ENCODE measurements at places on chromosomes 12 and 14.

DNA sequence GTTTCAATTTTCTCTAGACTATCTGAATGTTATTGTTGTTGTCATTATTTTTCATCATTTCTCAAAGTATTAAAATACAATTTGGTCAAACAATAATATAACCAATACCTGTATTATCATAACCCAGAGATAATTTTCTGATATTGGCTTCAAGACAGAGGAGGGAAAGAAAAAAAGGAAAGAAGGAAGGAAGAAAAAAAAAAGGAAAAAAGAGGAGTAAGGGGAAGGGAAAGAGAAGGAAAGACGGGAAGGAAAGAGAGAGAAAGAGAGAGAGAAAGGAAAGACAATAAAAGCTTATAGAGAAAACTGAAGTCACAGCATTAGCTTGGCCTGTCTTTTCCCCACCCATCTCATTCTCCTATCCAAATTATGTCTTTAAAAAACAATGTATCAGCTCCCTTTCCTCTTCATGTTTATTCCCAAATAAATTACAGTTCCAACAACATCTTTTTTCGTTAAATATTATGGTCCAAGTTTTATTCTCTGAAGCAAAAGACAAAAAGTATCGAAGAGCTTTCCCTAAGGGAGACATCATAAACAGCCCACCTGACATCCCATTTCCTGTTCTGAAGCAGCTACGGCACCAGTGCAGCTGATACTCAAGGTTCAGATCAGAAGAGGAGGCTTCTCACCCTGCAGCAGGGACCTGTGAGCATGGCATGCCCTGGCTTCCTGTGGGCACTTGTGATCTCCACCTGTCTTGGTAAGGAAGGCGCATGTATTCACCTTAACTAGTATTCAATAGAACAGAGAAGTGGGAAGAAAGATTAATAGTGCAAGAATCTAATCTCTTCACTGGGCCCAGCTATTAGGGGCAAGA lies 308.3 kb downstream of the DAD1 start:
- DNase-seq, result peak; percentile 24

GRCh38 chr14:55845963-55846825 lies 266.2 kb downstream of the KTN1 start:
- DNase-seq, result peak; percentile 32

- DNase-seq, result no peak
Observed at GRCh38 chr12:106308611-106309010, 6.1 kb downstream of the TCP11L2 start.

GRCh38 chr12:81039231-81039630 lies 38.6 kb upstream of the ACSS3 start:
- DNase-seq, result no peak

DNA sequence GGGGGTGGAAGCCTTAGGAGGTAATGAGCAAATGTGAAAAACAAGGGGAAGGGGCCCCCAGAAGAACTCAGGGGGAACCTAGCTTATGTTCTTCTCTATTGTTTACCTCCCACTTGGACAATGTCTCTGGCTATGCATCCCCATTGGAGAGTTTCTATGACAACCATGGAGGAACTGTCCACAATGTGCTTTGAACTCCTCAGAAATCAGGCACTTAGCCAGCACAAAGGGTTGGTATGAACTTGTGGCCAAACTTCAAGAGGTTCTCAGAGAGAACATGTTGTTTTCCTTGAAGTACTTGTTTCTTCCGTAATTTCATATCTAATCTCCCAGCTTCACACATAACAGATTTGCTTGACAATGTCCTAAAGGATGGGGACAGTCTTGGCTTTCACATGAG lies 202.8 kb upstream of the PELI2 start:
- no peak for DNase-seq

GRCh38 chr14:104687601-104688504 lies 1.6 kb upstream of the INF2 start:
- no peak for DNase-seq

DNA sequence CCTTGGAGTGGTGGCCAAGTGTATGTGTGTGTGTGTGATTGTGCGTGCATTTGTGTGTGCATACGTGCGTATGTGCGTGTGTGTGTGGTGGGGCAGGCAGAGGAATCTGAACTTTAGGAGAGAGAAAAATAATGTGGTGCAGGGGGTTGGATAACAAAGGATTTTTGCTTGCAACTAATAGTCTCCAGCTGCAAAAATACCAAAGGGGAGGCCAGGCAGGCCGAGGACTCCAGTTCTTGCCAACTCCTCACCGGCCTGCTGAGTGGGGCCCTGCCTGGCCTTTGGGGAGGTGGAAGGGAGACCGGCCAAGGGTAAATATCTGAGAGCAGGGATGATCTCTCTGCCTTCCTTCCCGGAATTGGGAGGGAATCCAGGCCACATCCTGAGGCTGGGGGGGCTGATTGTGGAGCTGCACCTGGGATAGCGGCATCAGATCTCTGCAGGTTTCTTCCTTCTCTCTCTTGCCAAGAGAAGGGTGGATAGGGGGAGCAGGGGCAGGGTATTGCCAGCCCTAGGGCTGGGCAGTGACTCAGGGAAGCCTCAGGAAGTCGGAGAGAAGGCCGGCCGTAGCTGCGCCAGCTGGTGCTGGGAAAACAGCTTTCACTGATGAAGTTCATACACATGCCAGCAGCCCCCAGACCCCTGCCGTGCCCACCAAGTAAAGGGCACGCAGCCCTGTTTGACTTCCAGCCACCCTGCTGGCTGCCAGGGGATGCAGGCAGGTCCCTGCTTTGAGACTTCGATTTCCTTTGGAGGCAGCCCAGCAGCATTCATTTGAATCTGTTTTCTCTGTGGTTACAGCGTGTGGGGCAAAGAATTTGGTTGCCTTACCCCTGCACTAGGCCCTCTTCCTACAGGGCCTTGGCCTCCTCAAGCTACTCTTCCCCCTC lies 4.6 kb upstream of the LRP1-AS start:
- no peak for DNase-seq

DNA sequence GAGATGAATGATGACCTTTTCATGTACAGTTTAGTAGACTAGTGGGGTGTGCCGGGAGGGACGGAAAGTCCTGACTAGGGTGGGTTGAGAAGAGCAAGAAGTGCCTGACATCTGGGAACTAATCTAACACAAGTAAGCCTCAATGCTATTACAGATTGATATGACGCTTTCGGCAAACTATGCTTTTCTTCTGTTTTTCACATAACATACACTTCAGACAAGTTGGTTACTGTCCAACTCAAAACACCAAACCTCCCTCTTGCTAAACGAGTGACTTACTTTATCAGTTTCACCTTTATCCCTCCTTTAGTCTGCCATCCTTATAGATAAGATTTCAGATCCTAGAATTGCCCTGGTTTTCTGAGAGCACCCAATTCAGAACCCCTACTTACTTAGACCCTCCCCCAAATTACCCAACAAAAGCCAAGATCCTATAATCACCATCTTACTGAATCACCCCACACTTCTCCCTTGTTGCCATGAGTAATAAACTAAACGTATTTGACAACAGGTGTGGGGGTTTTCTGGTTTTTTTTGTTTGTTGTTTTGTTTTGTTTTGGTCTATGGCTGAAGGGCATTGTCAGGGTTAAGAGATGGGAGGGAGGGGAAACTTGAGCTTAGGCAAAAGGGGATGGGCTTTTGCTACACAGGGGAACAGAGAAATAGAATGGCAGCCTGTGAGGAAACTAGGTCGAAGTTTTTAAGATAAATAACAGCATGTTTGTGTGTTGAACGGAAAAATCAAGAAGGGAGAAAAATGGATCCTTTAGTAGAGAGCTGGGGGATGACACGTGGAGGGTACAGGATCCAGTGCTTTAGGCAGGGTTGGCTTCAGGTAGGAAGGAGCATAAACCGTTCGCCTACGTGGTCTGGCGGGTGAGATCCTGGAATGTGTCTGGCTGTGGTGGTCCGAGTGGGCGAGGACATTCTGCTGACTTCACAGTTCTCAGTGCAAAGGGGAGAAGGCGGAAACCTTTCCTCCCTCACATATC lies 6.1 kb upstream of the PSMA3 start:
- no peak for DNase-seq

DNA sequence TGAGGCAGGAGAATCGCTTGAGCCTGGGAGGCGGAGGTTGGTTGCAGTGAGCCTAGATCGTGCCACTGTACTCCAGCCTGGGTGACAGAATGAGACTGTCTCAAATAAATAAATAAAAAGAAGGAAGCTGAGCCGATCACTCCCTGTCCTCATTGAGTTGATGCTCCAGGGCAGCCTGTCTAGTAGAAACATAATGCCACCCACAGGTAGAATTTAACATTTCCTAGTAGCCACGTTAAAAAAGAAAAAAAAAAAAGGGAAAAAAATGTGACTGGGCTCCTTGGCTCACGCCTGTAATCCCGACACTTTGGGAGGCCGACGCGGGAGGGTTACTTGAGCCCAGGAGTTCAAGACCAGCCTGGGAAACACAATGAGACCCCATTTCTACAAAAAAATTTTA lies 135.7 kb downstream of the SCARB1 start:
- no peak for DNase-seq

DNA sequence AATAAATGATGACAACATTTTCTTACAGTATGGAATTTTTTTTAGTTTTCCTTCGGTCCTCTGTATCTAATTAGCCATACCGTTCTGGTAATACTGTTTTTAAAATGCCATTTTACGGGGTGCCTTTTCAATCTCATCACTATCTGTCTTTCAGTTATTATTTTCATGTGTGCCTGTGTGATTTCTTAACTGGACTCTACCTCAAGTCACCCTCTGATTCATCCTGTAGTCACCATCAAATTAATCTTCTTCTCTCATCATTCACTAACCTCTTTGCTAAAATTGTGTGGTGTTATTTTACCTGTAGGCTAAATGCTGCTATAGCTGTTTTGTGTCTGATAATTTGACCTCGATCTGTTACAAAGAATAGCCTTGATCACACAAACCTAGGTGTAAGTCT lies 16.0 kb upstream of the CCT2 start:
- DNase-seq, result no peak

All from forelimb muscle (tissue), 1 donor.